ENCODE measurements at places on chromosomes 3 and 15. TPM values are rescaled to one million over a fixed set of nuclear protein-coding genes. Genes with fewer than 3 reads are reported as not detected.

DNA sequence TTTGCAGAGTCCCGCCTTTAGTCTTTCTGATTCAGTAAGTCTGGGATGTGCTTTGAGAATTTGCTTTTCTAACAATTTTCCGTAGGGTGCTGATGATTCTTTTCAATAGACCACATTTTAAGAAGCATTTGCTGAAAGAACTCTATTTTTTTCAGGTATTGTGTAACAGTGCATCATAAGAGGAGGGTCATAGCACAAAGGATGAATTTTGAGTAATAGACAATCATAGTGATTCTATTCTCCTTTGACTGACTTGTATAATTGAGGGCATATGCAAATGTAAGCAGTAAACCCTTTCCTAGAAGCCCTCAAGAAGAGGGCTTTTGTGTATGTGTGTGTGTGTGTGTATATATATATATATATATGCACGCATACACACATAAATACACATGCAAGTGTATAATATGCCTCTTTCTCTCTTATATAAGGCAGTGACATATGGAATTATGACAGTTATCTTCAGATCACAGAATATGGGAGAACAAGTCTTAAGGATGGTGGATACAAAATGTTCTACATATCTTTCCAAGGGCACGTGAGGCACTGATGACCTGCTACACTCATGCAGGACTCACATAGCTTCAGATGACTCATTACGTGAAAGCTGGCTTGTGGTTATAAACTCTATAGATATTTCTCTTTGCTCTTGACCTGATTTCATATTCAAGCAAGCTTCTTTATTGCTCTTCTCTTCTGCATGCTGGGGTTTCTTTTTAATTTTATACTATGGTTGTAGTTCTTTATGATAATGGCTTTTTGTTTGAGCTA is 6.5 kb upstream of the PLSCR1 start:
- no peak for DNase-seq

GRCh38 chr3:37457378-37458065 is 283.1 kb upstream of the LRRFIP2 start:
- DNase-seq, result peak; percentile 24

DNA sequence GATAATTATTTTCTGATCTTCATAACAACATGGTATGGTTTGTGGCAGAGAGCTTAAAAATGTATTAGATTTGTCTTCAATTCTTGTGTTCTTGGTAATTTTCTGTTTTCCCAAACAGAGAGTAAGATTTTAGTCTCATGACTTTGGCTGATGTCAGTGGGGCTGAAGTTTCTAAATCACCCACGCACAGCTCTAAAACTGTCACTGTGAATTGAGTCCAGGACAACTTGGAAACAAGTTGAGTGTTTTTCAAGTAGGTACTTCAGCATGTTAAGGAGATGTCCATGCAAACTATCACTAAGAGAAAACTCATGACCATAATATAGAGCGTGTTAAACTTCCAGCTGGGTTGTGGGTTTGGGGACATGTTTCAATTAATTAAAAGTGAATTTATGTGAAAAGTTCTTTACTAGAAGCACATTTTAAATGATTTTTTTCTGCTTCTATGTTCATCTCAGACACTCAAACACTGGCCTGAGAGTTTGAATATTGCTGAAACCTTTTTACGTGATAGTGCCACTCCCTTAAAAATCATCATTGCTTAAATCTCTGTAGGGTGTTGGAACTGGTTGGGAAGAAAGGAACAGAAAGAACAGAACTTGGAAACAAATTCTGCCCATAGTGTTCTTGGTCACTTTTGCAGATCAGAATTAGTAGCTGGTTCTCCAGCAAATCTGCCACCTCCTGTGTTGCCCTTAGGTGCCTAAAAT is 89.8 kb downstream of the KLHL25 start:
- DNase-seq, result peak; percentile 48

DNA sequence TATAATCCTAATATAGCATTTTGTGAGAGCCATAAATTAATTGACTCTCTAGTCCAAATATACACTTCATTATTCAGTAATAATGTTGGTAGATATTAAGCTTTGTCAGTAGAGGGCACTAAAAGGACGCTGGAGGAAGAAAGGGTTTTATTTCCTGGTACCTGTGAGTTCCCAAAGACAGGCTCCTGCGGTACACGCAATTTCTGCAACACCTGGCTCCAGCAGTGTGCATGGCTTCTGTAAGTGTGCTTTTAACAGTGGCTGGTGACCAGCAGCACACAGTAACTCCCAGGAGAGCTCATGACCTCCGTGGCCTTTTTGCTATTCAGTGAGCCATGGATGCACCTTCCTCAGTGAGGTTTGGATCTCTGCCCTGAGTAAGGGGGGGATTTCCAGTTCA is 338.3 kb upstream of the ZNF385D start:
- peak; percentile 37 for DNase-seq

- no peak for DNase-seq
Measured at GRCh38 chr3:5136919-5137429, 14.9 kb downstream of the ARL8B start.

DNA sequence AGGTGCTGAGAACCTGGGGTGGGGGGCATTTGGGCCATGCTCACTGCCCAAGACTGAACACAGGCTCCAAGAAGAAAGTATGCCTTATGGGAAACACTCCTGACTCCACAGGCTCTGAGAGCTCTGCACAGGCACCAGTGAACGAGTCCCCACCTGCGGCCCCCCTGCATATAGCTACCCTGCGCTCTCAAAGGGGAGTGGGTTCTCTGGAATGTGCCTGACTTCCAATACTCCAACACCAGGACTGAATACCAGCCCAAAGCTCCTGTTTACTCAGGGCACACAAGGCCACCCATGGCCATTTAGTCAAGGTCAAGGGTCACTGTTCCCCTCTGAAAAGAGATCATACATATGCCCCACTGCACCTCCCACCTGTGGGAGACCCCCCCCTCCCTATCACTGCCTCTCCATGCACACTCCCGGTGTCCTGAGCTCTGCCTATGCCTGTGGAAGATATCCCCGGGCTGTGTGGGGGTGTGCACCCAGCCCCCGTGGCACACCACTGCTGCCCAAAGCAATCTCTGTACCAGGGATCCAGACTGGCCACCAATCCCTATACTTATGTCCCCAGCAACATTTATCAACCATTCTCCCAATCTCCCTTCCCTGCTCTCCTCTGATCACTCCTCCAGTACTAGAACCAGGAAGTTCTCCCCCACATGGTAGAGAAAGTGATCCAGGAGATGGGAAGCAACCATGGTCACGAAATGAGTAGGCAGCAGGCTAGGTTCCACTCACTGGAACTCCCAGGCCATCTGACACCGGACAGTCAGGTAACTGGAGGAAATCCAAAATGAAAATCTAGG is 1.5 kb upstream of the PLXNB1 start:
- DNase-seq, result no peak

Gene SMCO1
- total RNA-seq, result not detected

DNA sequence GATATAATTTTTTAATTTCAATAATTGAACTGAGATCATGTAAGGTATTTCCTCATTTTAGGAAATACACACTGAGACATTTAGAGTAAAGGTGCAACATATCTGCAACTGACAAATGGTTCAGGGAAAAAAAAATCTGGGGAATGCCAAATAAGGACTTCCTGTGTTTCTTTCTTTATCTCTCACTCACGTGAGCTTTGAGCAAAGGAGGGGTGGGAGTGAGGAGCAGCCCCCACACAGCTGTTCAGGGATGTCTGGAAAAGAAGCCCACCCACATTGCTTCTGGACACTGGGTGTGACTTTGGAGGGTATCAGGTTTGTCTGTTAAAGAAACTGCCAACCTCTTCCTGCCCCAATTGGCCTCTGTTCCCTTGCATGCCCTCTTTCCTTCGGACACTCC is 5.6 kb upstream of the TP63 start:
- no peak for DNase-seq

DNA sequence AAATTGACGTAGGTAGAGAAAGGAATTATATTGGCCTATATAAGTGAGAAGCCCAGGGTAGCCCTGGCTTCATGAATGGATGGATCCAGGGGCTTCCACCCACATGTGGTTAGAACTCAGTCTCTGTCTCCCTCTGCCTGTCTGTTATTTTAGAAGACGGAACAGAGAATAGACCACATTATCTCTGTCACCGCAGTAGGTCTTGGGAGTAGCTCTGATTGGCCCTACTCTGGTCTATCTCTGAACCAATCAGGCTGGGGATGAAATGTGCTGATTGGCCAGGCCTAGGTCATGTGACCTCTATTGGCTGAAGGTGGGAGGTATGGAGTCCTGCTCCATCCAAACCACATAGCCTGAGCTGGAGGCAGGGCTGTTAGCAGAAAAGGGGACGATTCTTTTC is 143.0 kb upstream of the PRR23C start:
- DNase-seq, result no peak

Gene LRRIQ4
- not detected for total RNA-seq

Gene SCG3
- 1.8 TPM for total RNA-seq

DNA sequence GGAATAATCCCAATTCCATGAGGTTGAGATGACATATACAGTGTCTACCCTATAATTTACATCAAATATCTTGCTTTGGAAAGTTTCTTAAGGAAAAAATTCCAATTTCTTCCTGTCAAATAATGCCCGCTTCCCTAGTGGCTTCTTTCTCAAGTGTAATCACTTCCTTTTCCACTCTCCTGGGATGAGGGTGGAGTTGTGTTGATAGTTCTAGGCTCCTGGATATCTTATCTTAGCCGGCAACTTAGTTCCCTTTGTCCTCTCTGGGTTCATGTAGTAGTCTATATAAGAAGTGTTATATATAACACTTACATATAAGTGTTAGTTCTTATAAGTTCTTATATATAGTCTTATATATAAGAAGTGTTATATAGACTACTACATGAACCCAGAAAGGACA is 10.9 kb downstream of the TAGLN3 start:
- no peak for DNase-seq

DNA sequence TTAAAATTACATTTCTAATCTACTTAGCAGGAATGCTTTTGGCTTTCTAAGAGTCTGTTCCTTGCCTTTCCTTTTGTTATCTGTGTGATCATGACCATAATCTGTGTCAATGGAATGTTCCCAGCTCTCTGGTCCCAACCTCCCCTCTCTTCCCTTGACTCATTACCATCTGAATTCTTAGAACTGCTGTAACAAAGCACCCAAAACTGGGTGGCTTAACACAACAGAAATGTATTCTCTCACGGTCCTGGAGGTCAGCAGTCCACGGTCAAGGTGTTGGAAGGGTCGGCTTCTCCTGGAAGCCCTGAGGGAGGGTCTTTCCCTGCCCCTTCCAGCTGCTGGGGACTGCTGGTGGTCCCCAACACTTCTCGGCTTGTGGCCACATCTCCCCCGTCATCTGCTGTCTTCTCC is 81.1 kb downstream of the LRRK1 start:
- DNase-seq, result no peak

- peak; percentile 45 for DNase-seq
Measured at GRCh38 chr15:88878720-88879184, 16.6 kb downstream of the HAPLN3 start.

GRCh38 chr15:99010768-99011167 is 3.2 kb upstream of the PGPEP1L start:
- DNase-seq, result no peak

DNA sequence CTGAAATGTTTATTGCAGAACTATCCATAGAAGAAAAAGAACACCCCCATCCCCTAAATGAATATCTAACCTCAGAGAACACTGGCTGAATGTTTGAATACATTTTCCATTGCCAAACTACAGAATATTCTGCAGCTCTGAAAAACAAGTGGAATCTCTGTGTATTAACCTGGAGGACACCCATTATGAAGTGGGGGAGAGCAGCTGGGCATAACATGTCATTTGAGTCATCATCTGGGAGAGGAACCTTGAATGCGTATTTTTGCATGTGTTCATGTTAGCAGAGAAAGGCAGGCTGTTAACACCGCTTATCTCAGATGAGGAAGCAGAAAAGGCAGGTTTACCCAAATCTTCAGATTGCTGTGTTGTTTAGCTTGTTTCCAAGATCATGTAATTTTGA is 31.5 kb downstream of the ESYT3 start:
- DNase-seq, result no peak

GRCh38 chr15:85408270-85408746 is 27.9 kb downstream of the AKAP13 start:
- DNase-seq, result no peak

Gene SLC9A9
- total RNA-seq, result 19.6 TPM

- DNase-seq, result peak; percentile 16
Measured at GRCh38 chr15:61275901-61276300, 46.8 kb upstream of the RORA start.

Gene ENTPD3
- 2.1 TPM for total RNA-seq

Gene MUC4
- total RNA-seq, result not detected

Gene AADAC
- total RNA-seq, result not detected

- DNase-seq, result peak; percentile 65
Measured at GRCh38 chr3:169769287-169770181, at the start of gene ACTRT3. Gene ACTRT3 (minus strand): TSS chr3:169769561. CDS start chr3:169769520, 41 bp downstream.

DNA sequence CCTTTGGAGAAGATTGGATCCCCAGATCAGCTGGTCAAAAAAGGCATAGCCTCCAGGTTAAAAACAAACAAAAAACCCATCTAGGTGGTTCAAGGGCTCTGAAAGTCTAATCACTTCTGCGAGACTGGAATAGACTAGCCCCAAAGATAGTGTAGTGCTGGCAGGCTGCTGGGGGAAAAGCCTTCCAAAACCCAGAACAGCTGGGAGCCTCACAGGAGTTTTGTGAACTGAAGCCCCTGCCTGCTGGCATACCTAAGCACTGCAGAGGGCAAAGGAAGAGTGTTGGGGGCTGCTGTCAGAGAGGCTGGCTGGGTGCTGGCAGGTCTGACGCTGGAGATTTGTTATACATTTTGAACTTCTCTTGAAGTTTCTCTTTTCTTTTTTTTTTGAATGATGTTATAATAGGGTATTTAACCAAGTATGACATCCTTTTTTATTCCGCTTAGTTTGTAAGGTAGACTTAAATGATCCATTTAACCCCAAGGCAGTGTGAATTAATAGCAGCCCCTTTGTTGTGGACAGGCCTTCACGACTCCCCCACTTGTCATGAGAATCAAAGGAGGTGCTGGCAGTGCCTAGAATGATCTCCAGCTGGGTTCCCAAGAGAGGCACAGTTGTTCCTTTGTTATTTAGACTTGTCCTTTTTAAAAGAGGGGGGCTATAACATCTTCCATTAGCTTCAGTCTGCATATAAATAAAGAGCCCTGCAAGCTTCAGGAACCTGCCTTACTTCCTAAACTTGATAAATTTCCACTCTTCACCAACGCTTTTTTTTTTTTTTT is 53.9 kb downstream of the CRTC3 start:
- DNase-seq, result peak; percentile 36

GRCh38 chr15:98976500-98976899 is 31.1 kb downstream of the PGPEP1L start:
- DNase-seq, result no peak

DNA sequence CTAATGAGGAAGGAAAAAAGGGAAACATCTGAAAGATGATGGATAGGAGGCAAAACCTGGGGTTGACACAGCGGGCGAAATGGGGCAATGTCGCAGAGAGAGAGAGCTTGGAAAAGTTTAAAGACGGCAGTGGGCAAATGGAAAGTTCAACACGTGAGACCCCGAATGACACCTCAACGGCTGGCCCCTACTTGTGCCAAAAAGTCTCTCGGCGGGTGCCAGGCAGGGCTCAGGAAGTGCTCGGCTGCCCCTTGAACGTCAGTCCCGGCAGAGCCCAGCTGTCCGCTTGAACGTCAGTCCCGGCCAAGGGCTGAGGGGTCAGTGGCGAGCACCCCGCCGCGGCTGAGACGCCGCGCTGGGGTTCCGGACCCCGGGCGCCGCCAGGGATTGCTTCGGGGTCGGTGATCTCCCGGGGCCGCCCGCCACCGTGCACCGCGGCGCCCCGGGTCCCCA is 658 bp downstream of the EOGT start:
- DNase-seq, result peak; percentile 56

All from thyroid gland (tissue), 4 donors.